ENCODE measurements at places on chromosomes 5 and 9.

GRCh38 chr9:25733336-25733982 lies 55.2 kb upstream of the TUSC1 start:
- no peak for DNase-seq

DNA sequence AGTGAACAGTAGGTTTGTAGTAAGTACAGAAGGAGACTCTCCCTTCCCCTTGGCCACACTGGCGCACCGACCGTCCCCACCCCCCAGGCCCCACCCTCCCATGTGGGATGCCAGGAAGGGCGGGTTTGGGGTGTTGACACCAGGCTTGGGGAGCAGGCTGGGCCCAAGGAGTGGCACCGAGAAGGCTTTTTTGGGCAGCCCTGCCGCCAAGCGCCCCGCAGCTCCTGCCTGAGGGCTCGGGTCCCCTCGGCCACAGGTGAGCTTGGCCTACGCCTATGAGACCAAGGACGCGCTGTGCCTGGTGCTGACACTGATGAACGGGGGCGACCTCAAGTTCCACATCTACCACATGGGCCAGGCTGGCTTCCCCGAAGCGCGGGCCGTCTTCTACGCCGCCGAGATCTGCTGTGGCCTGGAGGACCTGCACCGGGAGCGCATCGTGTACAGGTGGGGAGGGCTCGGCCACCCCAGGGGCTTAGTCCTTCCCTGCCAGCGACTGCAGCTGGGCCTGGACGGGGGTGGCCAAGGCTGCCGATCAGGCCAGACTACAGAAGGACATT lies 7.3 kb downstream of the GRK6 start:
- no peak for DNase-seq

- no peak for DNase-seq
Observed at GRCh38 chr5:151123897-151124751, 33.5 kb downstream of the ANXA6 start.

GRCh38 chr5:75985077-75985476 lies 98.1 kb upstream of the SV2C start:
- no peak for DNase-seq

DNA sequence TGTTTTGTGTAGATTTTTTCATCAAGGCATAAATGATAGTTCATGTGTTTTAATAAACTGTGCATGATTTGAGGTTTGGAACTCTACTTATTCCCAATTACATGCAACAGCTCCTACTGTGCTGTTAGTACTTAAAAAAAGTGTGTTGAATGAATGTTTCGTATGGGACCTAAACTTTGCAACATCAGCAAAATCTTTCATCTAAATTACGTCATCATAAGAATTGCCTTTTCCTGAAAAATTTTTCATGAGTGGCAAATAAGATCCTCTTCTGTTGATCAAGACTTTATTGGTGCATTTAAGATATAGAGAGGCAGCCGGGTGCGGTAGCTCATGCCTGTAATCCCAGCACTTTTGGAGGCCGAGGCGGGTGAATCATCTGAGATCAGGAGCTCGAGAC lies 826.1 kb downstream of the SEMA5A start:
- DNase-seq = no peak

- no peak for DNase-seq
Observed at GRCh38 chr9:129880654-129881546, 45.6 kb downstream of the USP20 start.

DNA sequence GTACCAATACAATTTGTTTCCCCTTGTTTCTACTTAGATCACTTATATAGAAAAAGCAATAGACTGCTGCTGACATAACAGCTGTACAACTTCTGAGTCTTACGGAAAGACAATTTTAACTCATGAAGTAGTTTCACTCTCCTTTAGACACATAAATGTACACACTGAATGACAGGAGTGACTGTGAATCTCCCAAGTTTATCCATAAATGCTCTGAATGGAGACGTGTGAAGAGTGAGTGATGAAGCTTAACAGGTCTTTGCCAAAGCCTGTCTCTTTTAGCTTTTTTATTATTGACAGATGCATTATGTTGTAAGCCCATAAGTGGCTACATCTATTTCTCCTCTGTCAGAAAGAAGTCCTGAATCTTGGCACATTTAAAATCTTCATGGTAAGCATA lies 265.9 kb downstream of the TRIM36 start:
- no peak for DNase-seq

- DNase-seq = no peak
Observed at GRCh38 chr5:136432705-136433104, 67.4 kb upstream of the TRPC7 start.

DNA sequence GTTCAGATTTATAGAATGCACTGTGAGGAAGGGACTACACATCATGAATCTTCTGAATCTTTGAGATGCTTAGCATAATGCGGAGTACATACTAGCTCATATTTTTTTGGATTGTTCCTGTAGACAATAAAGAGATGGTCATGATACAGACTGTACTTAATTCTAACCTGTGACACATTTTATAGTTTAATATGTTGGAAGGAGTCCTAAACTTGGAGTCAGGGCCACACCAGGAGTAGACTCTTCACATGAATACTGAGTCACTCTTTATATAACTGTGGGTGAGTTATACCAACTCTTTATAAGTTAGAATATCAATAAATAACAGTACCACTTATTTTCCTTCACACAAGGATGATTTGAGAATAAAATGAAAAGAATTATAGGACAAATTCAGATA lies 16.9 kb downstream of the C9orf85 start:
- no peak for DNase-seq

- DNase-seq = no peak
Observed at GRCh38 chr5:15433709-15434108, 66.3 kb upstream of the FBXL7 start.

DNA sequence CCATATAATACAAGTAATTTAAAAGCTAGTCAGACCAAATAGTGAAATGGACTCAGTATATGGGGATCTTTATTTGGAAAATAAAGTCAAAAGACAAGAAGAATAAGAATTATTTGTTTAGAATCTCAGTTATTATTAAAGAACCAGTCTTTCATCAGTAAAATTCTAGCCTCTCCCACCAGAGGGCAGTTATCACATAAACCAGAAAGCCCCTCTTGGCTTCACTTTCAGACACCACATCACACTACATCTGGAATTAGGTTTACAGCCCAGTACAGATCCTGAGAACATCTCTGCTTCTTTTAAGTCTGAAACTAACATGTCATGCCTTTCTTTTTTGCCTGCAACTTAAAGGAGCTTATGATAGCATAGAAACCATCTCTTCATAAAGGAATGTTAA lies 12.2 kb upstream of the HSPB3 start:
- DNase-seq = no peak

DNA sequence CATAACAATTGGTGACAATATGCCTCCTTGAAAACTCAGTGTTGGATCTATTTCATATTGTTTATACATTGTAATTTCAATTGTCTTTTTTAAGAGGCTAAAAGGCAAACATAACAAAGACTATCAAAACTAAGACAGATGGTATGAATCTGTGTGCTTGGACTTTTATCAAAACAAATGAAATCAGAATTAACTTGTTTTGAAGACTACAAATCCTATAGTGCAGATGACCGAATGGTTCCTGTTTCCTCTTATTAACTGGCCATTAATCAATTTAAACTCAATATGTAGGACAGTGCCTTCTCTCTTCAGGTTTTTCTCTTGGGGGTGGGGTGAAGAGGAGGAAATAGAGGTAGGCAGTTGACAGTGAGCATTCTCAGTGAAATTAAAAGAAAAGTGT lies 366.9 kb upstream of the GRAMD2B start:
- no peak for DNase-seq

DNA sequence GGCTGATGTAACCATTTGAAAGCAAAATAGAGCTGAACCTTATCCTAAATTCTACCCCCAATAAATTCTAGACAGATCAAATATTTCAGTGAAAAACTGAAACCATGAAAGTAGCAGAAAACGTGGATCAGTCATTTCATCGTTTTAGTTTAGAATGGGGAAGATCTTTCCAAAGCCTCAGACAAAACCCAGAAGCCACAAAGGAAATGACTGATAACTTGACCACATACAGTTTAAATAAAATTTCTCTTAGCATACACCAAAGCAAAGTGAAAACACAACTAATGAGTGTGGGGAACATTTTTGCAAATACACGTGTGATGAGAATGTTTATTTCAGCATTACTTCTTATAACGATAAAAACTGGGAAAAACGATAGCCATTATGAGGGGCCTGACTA lies 284.8 kb downstream of the ADGRV1 start:
- DNase-seq = no peak

Measured in NCI-H2081 treated with DMSO at 0.1 percent for 48 hours (cell line).